A549 treated with DMSO at 1 μM for 4 hours (cell line): ENCODE measurements at places on chromosomes 16 and 17. TPM values are rescaled to one million over a fixed set of nuclear protein-coding genes. Genes with fewer than 3 reads are reported as not detected.

Gene DUSP3
- total RNA-seq, result 62.4 to 69.0 TPM (median 67.2 TPM) in 5 replicates

Gene FBF1
- total RNA-seq, result 4.5 to 9.4 TPM (median 8.6 TPM) in 5 replicates

Gene KRT17
- total RNA-seq, result 0.81 to 1.3 TPM (median 0.97 TPM) in 5 replicates

Gene SCGB1C2
- total RNA-seq, result not detected in 5 replicates

Gene ZNF624
- total RNA-seq, result 2.2 to 3.7 TPM (median 3.1 TPM) in 5 replicates
